ENCODE measurements at places on chromosomes 4 and X.

DNA sequence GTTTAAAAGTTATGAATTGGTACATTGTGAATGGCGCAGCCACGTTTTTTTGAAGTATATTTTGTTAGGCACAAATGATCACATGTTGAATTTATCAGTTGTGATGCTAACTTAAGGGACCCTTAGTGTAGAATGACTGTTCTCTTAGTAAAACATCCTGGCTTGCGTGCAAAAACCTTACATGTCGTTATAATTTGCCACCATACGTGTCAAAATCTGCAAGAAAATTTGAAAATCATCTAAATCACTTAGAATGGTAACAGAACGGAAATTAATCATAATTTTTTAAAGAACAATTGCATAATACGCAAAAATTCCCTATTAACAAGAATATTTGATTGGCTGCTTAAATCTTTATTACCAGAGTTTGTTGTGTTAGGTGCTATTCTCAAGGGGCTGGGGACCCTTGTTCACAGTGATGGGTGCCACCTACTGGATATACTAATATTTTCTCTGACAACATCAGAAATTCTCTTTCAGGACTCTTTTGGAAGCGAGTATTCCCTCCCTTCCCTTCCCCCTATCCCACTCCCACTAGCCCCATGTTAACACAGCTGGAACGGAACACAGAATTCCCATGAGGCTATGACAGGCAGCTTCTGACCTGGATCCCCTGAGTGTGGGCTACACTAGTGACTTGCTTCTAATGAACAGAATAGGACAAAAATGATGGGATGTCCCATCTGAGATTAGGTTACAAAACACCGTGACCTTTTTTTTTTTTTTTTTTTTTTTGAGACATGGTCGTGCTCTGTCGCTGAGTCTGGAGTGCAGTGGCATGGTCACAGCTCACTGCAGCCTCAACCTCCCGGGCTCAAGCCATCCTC, 71.8 kb downstream of the SUPT20HL2 start:
- DNase-seq: no peak

DNA sequence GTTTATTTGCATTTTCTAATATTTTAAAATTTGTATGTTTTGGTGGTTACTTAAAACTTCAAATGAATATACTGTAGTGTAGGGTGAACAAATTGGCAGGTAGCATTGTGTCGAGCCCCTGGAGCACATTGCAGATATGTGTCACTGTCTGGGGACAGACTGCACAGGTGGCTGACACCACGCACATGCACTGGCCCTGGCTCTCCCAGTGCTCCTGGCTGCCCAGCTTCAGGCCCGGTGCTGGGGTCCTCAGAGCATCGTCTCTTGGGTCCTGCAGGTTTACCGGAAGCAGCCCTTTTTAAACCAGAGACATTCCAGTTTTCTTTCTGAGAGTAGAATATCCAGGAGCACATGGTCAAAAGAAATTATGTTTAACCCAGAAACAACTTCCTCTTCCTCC, 15.6 kb downstream of the BST1 start:
- no peak for DNase-seq

DNA sequence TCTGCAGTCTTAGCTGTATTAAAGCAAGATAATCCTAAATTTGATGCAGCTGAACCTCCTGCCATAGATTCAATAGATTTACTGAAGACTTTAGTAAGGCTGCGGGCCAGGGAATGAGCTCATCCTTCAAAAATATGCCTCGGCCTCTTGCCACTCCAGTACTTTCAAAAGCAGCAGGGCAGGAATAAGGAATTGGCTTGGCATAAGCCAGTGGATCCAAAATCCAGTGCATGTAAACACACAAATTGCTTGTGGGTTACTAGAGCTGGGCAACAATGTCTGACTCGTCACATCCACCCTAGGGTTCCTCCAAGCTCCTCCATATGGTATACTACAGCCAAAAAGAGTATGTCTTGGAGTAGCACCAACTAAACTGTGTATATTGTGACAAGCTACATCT, 165.0 kb downstream of the AMELX start:
- DNase-seq: no peak

GRCh38 chrX:70352496-70352895, 62.6 kb downstream of the KIF4A start:
- DNase-seq: no peak

GRCh38 chr4:102352781-102353180, 7.5 kb upstream of the SLC39A8 start:
- no peak for DNase-seq

DNA sequence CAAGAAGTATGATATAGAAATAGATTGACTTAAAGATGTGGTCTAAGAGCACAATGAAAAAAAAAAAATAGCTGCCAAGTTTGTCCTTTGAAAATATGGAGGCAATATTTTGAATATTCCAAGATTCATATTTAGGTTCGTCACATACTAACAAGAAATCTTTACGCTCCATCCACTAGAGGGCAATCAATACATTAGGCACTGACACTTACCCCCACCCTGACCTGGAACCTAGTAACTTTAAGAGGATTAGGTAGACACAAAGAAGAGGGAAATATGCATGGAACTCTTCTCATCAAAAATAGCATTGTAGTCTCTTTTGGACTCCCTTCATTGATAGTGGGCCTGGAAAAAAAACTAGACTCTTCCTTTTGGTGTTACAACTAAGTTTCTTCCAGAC, 1108.1 kb downstream of the PCDH19 start:
- no peak for DNase-seq

DNA sequence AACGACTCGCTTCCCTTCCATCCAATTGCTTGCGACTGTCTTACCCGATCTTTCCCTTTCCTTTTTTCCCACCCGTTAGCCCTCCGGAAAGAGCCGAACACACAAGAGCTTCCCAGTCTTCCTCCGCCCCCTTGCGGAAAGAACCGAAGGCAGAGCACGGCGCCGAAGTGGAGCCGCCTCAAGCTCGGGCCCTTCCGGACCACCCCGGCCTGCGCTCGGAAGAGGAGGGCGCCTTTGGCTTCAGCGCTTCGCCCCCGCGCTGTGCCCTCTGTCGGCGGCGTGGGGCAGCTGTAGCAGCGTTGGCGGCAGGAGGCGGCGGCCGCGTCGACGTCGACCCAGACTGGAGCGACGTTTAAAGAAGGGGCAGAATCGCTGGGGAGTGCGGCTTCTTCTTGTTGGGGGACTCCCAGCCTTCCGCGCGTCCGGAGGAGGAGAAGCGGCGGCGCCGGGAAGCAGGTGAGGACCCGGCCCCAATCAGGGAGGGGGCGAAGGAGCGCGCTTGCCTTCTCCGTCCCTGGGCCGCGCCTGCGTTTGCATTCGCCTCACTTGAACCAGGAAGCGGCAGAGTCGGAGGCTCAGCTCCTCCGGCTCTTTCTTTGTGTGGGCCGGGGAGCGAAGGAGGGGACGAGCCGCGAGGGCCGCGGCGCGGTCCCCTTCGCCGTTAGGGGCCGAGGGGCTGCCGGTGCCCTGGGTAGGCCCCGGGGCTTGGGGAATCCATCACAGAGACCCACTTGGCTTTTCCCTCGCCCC, at the start of gene ZBTB33:
Gene ZBTB33 (plus strand): TSS at position 291 of the 750 bp plus-strand sequence. CDS start 2,604 bp downstream, outside the sequence.
- DNase-seq: peak; percentile 78

- no peak for DNase-seq
Measured at GRCh38 chrX:3407121-3407520, 60.7 kb upstream of the MXRA5 start.

- DNase-seq: no peak
Measured at GRCh38 chr4:57943682-57944081, 833.5 kb upstream of the IGFBP7 start.

DNA sequence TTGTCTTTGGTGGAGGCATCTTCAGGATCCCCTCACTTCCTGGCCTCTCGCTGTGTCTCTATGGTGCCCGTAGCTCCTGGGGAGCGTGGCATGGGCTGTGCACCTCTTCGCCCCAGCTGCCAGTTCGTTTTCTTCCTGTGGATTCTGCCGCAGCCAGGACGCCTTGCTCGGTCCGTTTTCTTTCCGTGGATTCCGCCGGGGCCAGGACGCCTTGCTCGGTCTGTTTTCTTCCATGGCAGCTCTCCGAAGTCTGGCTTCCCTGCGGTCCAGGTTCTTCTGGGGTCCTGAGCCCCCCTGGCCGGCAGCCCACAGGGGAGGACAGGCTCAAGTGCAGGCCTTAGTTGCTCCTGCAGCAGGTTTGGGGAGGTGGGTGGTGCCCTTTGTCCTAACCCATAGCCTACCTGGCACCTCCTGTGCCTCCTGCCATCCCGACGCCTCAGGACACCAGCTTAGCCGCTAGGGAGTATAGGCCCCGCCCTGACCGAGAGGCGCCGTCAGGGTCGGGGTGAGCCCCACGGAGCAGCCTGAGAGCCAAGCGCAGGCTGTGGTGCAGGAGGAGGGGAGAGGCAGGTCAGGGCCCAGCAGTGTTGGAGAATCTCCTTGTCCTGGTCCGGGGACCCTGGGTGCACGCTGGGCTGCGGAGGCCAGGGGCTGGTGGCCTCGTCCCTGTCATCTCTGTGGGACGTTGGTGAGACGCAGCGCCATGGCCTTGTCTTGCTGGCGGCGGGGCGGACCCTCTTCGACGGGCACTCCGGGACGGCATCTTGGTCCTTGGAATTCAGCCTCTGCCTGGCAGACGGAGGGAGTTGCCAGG, 27.1 kb downstream of the UVSSA start:
- DNase-seq: no peak

DNA sequence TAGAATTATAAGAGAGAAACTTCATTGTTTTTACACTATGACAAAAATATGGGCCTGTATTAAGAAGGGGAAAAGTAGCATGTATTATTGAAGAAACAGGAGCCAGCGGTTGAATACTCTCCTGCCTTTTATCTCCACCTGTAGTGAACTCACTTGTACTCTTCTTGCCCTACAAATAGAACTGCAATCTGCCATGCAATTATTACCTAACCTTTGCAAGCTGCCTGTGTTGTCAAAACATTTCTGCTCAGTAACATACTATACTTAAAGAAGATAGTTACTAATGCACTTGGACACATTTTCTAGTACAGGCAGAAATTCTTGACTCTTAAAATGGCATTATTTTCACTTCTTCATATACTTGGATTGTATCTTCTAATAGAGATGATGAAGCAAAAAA, 818.4 kb upstream of the GRID2 start:
- DNase-seq: no peak

DNA sequence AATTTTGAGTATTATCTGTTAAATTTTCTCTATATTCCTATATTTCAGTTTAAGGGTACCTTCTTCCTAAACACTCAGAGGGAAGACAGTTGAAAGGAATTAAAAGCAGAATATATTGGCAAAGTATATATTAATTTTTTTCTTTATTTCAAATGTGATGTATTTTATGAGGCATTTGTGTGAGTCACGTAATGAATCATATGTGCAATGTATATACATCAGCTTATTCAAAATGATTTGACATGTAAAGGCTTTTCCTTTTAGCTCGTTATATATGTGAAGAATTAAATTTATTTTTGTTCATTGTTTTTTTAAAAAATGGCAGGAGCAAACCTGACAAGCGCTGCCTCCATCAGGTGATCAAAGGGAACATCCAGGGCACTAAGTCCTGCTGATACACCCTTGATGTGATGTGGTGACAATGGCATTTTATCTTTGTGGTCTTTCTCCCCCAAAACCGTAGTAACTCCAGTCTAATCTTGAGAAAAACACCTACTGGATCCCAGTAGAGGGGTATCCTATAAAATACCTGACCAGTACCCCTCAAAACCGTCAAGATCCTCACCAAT, 8.9 kb downstream of the WWC2 start:
- no peak for DNase-seq
